ENCODE measurements at places on chromosomes 1 and 21.

- no peak for DNase-seq
These were observed 8.0 kb downstream of the RRP1 start for GRCh38 chr21:43797415-43797814.

DNA sequence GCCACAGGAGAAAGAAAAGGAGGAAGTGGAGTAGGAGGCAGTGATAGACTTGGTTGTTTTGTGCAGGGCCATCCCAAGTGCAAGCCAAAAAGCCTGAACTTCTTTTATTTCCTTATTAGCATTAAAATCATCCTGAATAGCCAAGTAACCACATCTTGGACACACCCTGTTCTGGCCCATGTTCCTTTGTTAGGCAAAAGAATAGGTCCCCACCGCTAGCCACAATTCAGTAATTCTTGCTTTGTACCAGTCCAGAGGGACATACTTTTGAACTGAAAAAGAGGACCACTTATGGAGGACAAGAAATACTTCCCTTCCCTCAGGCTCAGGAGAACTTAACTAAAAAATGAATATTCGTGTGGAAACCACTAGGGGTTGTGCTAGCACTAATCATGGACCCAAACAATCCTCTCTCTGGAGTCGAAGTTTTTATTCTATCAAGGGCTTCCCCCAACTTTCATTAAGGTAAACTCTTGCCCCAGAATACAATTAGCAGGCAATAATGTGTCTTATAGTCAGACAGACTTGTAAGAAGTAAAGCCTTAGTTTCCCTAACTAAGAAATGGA, 19.4 kb downstream of the TNFSF4 start:
- DNase-seq, result no peak

- no peak for DNase-seq
These were observed 22.1 kb downstream of the PADI2 start for GRCh38 chr1:17097147-17097546.

DNA sequence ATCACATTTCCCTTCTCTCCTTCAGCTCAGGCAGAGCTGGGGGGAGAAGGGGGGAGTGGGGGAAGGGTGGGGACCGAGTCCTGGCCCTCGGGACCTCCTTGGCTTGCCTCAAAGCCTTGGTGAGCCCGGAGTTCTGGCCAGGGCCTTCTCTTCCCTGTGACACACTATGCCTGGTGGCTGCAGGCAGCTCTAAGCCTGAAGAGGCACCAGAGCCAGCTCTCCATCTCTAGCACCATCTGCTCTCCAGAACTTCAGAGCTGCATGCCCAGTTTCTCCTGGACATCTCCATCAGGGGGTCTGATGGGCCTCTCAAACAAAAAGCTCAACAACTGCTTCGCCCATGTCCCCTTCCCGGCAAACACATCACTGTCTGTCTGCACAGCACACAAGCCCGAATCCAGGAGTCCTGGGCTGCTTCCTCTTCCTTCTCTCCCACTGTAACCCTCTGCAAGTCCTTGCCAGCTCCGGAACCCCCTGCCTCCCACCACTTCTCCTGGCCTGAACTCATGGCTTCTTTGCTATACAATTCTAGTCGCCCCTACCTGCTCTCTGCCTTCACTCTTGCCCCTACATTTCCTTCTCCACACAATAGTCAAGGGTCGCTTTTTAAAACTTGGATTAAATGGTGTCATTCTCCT, 26.5 kb downstream of the KIAA1614 start:
- DNase-seq, result no peak

GRCh38 chr1:76170084-76170483, 95.5 kb downstream of the ST6GALNAC3 start:
- no peak for DNase-seq

DNA sequence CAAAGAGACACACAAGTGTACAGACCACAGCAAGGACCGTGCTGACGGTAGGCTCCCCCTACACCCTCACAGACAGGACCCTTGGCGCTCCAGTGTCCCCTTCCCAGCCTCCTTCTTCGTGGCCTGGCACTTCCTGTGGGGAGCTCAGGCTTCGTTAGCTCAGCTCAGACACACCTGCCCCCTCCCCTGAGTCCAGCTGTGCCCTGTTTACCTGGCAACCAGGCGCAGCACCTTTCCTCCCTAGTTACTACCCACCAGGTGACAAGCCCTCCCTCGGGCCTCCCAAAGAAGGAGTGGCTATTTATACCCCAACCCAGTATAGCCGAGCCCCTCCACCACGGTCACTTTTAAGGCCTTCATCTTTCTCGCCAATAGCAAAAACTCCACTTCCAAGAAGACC, 4.7 kb downstream of the CELF3 start:
- DNase-seq, result no peak

DNA sequence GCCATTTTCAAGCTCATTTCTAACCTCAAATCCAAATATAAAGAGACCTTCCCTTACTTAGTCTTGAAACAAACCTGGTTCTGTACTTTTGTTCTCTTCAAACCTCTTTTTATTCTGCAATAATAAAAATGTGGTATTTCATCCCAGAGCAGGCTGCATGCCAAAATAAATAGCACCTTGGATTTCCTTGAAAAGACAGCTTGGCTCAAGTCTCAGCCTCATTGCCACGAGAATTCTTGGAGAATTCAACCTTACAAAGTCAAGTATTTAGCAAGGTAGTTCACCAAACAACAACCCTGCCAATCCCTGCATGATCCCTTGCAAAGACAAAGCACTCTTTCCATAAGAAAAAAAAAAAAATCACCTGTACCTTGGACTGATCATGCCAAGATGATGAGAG, 33.8 kb downstream of the KANK4 start:
- no peak for DNase-seq

- peak; percentile 19 for DNase-seq
These were observed 1.7 kb upstream of the TNFRSF9 start for GRCh38 chr1:7942214-7942921.

- no peak for DNase-seq
These were observed 43.2 kb downstream of the LRRC8B start for GRCh38 chr1:89567797-89568196.

GRCh38 chr1:3540876-3541275, 70.4 kb downstream of the MEGF6 start:
- DNase-seq, result no peak

- peak; percentile 85 for DNase-seq
These were observed 10.5 kb downstream of the SERINC2 start for GRCh38 chr1:31423418-31423947.

- no peak for DNase-seq
These were observed 17.8 kb upstream of the SSX2IP start for GRCh38 chr1:84708031-84708430.

GRCh38 chr1:204619721-204620120, 65.8 kb downstream of the LRRN2 start:
- no peak for DNase-seq

DNA sequence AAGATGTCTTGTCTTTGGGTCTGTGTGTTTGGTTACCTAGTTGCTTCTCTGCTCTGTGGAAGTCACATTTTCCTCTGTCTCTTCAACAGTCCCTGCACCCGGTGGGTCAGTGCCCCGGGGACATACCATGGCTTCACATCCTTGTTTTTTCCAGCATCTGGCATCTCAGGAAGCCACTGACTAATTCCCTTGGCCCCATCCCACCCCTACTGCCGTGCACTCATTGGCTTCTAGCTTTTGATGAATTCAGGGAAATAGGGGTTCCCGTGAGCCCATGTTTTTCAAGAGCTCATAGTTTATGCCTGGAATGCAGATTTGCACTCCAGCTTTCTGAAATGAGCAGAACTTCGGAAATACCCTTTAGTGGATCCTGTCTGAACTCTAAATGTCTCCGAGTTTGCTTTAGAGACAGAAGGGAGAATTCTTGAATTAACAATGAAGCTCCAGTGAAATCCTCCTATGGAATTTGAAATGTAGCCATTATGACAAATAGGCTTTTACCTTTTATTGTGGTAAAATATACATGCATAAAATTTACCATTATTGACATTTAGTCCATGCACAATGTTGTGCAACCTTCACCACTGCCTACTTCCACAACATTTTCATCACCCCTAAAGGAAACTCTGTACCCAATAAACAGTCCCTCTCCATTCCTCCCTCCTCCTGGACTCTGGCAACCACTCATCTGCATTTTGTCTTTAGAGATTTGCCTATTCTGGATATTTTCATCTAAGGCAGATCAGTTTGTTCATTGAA, 67.5 kb downstream of the CLIC6 start:
- DNase-seq, result no peak

DNA sequence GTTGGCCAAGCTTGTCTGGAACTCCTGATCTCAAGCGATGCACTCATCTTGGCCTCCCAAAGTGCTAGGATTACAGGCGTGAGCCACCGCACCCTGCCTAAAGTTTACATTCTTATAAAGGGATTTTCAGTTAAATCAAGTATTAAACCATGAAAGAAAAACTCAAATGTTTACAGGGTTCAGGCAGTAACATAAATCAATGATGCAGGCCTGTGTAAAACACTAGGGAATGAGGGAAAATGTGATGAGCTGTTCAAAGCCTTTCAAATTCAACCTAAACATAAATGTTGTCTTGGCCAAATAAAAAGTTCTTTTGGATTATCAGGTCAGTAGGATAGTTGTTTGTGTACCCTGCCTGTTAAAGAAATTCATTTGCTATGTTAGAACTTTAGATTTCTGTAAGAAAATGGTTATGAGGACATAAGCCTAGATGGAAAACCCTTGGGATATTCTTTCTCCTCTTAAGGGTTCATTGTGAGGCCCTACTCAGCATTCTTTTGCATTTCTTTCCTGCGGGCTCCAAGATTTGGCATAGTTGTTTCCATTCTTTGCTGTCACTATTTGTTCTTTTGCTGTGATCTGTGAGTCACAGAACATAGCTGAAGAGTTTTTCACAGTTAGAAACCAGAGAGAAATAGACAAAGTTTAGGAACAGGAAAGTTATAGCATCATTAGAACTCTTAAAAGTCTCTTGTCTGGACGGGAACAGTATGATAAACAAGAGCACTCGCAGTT, 8.9 kb upstream of the ZRANB2 start:
- DNase-seq, result no peak

- DNase-seq, result no peak
These were observed 376.3 kb upstream of the PRMT6 start for GRCh38 chr1:106680216-106680615.

DNA sequence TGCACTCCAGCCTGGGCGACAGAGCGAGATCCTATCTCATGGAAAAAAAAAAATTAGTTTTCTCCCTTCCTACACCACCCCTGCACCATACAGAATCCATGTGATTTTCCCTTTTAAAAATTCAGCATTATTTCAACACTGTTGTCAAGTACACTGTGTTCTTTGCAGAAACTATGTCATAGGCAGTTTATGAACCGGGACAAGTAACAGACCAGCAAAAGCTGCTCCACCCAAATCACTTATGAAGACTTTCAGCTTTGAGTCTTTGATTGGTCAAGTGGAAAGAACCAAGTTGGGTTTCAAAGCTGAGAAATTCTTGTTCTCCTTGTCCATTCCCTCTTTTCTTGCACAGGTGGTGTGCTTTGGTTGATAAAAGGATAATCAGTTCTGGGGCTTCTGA, 173.0 kb downstream of the CDC7 start:
- no peak for DNase-seq

DNA sequence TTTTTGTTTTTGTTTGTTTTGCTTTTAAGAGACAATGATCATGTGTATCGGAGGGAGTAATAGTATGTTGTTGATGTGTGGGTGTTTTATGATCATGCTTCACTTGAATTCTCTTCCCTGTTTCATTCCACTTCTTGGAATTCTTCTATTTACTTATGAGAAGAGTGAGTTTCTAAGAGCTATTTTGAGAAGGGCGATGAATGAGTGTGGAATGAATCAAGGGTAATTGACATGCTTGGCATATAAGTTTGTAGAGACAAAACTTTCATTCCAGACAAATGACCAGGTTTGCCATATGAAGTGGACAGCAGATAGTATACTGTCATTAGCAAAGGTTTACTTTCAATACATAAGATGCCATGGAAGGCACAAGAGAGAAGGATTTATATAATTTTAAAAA, 42.3 kb upstream of the PDC start:
- no peak for DNase-seq

GRCh38 chr1:42756956-42757891, 9.6 kb downstream of the P3H1 start:
- DNase-seq, result peak; percentile 79

DNA sequence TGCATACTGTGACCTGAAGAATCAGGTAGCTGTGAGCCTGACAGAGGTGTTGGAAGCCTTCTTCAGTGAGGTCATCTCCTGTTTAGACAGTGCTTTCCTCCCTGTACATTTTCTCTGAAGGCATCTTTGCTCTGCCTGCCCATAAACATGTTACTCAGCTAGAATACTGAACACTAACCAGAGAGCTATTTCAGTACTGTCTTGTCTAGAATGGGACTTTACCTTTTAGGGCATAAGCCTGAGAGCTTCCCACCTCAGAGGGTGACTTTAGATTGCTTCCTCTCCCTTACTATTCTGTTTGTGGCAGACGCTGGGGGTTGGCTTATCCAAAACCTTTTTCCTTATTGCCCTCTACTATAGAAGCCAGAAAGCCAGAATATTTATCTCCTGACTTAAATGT, 23.3 kb upstream of the ZNF326 start:
- no peak for DNase-seq

- no peak for DNase-seq
These were observed 6.6 kb downstream of the TBX19 start for GRCh38 chr1:168287237-168287664.

DNA sequence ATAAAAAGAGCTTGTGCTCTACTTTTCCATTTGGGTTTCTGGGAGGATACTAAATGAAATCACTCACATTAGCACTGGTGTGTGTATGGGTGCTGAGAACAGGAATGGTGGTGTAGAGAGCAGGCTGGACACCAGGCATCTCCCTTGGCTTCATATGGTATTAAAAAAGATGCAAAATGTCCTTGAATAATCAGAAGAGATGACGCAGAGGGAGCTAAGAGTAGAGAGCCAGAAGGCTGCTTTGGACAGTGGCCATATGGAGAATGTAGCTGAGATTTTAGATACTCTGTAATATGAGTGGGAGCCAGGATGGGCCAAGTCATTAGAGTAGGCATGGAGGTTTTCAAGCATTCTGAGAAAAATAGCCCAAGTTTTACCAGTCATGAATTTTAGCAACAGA, 112.3 kb upstream of the ZRANB2 start:
- DNase-seq, result no peak

- no peak for DNase-seq
These were observed 49.8 kb downstream of the GIPC2 start for GRCh38 chr1:78095593-78095992.

GRCh38 chr1:117166076-117166475, 44.5 kb upstream of the TRIM45 start:
- no peak for DNase-seq

- no peak for DNase-seq
These were observed 892.4 kb upstream of the B3GALT2 start for GRCh38 chr1:194078765-194079164.

GRCh38 chr21:26027696-26028095, 142.9 kb downstream of the APP start:
- no peak for DNase-seq

DNA sequence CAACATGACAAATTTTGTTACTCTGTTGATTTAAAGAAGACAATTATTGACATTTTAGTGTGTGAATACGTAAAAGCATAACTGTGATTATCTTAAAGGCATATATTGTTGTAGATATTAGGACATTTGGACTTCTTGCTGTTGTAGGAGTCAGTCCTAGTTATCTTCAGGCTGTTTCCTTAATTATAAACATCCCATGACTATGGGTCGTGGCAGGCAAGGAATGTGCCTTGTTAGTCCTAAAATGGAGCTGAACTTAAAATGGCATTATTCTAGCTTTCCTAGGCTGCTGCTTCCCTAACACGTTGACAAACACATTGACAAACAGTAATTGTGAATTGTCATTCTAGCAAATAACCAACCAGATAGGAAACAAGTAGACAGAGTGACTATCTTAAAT, 4.4 kb upstream of the MPZL1 start:
- no peak for DNase-seq
